ENCODE measurements at places on chromosomes 2 and 18.
A peak's percentile ranks its signal among the peaks of the same experiment; 100 is the strongest.

DNA sequence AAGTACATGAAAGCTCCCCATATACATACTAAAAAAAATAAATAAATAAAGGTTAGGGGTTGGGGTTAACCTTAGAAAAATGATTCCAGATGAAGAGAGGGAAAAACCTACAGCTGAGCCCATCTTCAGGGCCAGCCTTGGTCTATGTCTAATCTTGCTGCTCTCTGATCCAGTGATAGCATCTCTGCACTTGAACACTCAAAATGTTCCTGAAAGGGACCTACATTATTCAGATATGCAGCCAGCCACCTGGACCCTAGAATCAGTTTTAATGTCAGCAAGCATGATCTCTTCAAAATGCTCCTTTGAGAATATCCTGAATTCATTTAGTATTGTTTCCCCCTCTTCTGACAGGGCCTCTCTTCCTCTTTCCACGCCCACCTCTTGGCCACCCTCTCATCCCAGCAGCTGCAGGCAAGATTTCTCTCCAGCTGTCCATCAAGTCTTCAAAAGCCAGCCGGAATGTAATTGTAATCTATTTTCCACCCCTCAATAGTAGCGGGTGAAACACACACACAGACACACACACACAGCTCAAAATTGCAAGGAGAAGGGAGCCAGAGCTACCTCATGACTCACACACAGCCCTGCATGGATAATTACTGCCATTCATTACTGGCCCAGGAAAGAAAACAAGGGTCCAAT lies 135.5 kb downstream of the MYO3B start:
- peak; percentile 21 for DNase-seq

DNA sequence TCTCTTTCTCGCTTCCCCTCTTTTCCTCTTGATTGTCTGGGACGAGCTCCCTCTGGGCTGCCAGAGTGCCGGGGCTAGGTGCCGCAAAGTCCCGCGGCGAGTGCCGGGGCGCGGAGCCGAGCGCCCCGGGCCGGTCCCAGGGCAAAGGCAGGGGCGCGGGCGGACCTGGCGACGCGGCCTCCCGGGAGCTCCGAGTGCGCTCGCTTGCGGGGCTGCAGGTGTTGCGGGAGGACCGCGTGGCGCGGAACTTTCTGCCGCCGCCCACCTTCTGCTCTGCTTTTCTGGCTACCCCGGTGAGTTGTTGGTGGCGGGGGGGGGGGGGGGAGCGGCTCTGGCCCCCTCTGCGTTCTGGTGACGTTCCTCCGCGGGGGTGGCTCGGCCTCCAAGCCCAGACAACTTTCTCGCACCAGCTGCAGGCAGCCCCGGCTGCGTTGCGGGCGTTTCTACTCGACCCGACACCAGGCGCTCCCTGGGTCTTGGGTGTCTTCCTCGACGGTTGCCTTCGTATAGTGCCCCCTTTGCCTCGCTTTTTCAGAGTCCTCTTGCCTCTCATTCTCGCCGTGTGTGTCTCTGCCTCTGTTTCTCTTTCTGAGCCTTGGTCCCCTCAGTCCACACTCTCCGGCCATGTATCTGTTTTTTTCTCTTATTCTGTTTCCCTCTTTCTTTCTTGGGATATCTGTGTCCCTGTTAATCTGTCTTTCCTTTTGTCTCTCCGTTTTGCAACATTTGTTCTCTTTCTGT lies 759 bp downstream of the GALNT13 start:
- DNase-seq: peak; percentile 1

- no peak for DNase-seq
Measured at GRCh38 chr2:81007104-81007503, 702.6 kb upstream of the LRRTM1 start.

- peak; percentile 94 for DNase-seq
Measured at GRCh38 chr2:133817680-133818566, 249.7 kb upstream of the NCKAP5 start.

GRCh38 chr2:53576166-53576565 lies 191.4 kb upstream of the CHAC2 start:
- DNase-seq: no peak

GRCh38 chr2:184338771-184339170 lies 259.6 kb upstream of the ZNF804A start:
- no peak for DNase-seq

- DNase-seq: peak; percentile 80
Measured at GRCh38 chr2:207869784-207870778, 100.4 kb upstream of the FZD5 start.

GRCh38 chr2:81467096-81467495 lies 1162.5 kb upstream of the LRRTM1 start:
- no peak for DNase-seq

GRCh38 chr2:164542581-164543021 lies 78.7 kb downstream of the GRB14 start:
- DNase-seq: peak; percentile 20

DNA sequence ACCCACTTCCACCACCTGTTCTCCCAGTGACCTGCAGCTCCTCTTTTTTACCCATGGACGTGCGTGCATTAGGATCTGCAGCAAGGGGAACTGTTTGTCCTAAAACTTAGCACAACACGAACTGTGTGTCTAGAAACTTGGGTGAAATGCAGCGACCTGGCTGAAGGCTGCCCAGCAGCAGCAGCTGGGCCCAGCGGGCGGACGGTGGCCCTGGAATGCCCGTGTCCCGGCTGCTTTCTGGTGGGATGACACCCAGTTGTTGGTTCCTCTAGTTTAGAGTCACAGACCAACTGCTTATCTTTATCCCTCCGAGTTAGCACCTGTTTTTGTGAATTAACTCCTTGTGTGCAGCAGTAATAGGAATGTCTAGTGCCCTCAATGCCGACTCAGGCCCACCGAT lies 61.9 kb upstream of the PXDN start:
- DNase-seq: no peak

DNA sequence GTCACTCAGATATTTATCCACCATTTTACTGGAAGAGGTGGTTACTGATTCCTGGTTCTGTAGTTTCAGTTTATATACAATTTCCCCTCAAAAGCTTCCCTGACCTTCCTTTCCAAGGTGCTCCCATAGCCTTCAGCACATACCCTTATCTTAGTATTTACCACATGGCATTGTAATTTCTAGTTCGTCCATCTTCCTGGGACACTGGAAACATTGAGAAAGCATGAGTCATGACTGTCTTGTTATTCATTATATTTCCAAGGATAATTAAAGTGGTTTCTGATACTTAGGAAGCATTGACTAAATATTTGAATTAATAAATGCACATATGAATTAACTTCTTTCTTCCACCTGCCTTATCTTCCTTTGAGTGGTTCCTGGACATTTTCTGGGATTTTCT lies 203.8 kb downstream of the ETAA1 start:
- DNase-seq: peak; percentile 62

Data from GM23248 (cell line).